HEK293T (cell line): ENCODE measurements at places on chromosomes 5 and 9.

DNA sequence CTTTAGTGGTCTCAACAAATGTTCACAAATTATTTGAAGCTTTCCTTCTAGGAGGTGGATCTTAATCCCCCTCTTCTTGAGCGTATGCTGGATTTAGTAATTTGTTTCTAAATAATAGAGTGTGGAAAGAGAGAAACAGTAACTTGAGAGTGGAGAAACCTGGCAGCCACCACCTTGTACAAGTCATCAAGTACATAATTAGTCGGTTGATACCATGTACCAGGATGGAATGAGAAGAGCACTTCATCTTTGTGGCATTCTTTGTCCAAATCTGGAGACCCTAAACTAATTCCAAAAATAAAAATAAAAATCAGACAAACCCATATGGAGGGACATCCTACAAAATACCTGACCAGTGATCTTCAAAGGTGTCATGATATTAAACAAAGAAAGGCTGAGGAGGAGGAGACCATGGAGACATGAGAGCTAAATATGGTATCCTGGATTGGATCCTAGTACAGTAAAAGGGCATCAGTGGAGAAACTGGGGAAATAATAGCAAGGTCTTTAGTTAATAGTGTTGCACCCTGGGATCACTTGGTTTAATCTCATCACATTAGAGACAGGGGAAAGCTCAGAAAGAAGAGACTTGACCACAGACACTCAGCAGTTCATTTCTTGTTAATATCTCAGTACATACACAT is 147.9 kb downstream of the ASTN2 start:
- no peak for DNase-seq

DNA sequence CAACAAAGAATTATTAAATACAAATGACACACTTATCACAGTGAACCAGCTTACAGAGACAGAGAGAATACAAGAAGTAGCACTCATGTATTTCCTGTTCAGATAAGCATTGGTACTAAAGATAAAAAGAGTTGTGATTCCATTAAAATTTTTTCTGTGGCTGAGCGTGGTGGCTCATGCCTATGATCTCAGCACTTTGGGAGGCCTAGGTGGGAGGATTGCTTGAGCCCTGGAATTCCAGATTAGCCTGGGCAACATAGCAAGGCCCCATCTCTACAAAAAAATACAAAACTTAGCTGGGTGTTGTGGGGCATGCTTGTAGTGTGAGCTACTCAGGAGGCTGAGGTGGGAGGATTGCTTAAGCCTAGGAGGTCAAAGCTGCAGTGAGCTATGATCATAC is 32.9 kb downstream of the FCHO2 start:
- DNase-seq: no peak

GRCh38 chr5:65255294-65255693 is 226.4 kb downstream of the ADAMTS6 start:
- DNase-seq: no peak

GRCh38 chr9:12640016-12640587 is 53.1 kb upstream of the TYRP1 start:
- DNase-seq: peak; percentile 8

DNA sequence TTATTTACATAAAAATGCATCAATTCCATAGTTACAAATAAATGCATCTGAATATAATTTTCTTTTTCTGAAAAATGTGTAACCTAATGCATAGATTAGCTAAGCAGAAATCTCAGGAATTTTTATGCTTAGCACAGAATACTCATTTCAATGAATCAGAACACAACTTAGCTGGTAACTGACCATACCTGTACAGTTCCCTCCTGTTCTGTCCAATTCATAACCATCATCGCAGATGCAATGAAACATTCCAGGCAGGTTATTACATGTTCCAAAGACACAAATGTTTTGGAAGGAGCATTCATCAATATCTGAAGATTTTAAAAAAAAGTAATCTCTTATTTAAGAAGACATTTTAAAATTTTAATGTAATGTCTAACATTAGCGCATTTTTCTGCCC is 219.4 kb downstream of the FBN2 start:
- no peak for DNase-seq

DNA sequence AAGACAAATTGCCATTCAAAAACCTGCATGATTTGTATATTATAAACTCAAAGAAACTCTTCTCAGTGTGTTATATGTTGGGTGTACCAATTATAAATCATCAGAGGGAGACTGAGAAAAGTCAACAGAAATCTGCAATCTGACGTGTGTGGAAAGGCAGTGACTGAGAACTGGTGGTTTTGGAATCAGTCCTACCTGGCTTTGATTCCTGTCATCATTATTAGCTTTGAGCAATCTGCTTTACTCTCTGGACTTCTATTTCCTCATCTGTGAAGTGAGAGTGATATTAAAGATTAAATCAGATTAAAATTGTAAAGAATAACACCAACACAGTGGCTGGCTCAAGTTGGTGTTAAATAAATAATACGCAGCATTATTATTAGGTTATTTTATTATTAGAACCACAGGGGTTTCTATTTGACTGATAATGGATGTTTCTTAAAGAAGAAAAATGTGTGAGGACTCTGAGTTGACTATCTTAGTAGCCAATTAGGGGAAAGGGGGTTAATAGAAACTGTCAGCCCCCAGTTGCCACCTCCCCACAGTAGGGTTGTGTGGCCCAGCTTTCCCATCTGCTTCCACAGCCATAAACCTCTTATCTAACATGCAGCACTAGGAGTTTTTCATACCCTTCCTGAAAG is 59.6 kb downstream of the SNCAIP start:
- DNase-seq: no peak

DNA sequence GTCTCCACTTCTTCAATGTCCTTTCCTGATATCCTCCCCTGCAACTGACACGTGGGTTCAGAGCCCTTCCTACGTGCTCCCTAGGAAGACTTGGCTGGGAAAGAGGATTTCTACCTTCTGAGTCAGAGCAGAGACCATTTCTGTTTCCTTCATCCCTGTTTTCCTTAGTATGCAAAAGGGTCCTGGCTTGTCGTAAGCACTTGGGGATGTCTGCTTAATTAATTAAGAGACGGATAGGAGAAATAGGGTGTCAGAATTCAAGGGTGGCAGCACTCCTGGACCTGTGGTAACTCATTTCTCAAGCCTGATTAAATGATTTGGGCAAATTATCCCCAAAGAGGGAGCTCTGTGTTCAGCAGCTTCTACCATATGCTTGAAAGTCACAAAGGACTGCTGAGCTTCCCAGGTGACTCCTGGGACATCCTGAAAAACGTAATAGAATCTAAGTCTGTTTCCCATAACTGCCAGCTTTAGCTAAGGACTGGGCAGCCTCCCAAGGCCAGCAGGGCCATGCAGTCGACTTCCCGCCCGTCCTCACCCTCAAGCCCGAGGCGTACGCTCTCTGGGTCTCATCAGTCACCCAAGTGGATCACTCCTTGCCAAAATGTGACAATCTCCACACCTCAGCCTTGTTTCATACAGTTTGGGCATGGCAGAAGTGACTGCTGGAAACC is 20.5 kb downstream of the ABCA1 start:
- no peak for DNase-seq

GRCh38 chr9:83327750-83328622 is 210.2 kb downstream of the FRMD3 start:
- DNase-seq: no peak

GRCh38 chr9:19102181-19102630 is 498 bp downstream of the HAUS6 start:
- peak; percentile 56 for DNase-seq

DNA sequence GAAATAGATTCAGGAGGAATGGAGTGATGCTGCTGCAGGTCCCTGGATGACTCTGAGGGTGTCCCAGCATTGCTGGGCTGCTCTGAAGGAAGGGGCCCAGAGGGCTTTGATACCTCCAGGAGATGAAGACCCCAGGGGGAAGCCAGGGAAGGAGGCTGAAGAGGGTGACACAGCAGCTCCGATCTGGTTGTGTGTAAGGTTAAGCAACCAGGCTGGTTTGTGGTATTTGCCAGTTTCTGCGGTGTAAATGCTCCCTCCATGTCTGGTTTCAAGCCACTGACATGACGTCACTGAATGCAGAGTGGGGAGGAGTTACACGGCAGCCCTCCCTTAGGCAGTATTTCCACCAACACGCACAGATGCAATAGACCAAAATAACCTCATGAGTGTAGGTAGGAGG is 40.0 kb upstream of the ORM1 start:
- DNase-seq: no peak

DNA sequence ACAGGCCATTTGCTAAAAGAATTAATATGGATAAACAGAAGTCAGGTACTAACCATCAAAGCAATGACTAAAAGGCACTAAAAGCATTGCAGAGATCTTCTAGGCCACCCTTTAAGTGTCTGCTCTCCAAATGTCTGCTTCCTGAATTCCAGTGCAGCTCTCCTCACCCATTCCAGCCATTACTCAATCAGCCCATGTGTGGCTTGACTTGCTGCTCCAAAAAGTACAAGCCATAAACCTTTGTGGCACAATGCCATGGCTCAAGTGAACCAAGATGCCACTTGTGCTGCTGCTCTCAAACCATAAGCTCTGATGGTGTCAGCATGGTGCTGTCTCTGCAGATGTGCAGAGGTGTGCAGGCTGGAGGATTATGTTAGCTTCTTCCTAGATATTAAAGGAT is 290.2 kb upstream of the POU5F2 start:
- DNase-seq: no peak

DNA sequence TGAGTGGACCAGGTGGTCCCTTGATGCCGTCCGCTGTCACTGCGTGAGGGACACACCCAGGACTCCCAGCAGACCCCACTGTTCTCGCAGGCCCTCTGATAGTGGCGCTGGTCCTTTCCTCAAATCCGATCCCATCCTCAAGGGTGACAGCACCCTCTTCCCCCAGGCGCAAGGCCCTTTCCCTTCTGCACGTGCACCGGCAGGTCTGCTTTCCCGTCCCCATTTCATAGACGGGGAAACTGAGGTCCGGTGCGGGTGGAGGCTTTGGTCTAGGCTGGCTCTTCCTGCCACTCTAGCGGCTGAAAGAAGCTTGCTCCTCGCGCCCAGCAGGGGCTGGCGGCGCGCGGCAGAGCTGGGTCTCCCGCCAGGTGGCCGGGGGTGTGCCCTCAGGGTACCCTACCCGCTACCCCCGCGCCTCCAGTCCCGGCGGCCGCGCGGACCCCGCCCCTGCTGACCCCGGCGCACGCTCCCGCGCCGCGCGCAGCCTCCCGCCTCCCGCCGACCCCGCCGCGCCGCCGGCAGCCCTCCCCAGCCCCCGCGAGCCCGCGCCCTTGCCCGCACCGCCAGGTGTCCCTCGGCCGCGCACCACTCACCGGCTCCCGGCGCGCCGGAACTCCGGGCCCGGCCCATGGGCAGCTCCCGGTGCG is 453 bp downstream of the RASGEF1C start:
- DNase-seq: peak; percentile 71

DNA sequence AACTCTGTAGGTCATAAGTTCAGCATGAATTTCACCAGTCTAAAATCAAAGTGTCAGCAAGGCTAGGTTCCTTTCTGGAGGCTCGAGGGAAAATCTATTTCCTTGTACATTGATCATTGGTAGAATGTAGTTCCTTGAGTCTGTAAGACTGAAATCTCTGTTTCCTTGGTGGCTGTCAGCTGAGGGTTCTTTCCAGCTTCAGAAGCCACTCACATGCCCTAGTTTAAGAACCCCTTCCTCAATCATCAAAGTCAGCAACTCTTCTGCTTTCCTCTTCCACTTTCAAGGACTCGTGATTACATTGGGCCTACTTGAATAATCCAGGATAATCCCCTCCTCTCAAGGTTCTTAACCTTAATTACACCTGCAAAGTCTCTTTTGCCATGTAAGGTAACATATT is 4.9 kb upstream of the SCAMP1 start:
- no peak for DNase-seq

DNA sequence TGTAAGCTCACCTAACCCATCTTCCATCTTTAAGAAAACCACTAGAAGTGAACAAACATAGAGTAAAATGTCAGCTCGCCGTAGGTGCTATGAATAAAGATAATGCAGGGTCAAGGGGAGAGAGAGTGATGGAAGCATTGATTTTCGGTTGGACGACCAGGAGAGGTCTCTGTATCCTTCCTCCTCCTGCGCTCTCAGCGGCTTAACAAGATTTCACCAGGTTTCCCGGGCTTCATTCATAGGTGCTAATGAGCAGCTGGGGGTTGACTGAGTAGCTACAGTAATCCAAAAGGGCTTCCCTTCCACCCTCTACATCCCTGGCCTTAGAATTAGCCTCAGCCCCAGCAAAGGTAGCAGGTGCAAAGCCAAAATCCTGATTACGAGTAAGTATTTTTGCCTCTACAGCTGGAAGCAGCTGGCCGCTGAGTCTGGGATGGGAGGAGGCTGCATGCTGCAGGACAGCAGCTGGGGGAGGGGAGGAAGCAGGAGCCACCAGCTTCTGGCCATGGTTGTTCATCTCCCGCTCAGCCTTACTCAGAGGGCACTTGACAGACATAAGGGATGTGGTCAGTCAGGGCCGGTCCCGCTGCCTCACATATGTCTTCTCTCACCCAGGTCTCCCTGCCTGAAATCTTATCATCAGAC is 112.0 kb upstream of the IL12B start:
- DNase-seq: no peak

- no peak for DNase-seq
Observed at GRCh38 chr9:36974731-36975130, 59.3 kb downstream of the PAX5 start.

GRCh38 chr5:167743695-167744464 is 547.6 kb upstream of the WWC1 start:
- DNase-seq: no peak

- DNase-seq: peak; percentile 15
Observed at GRCh38 chr9:132651259-132651658, 18.5 kb downstream of the DDX31 start.

DNA sequence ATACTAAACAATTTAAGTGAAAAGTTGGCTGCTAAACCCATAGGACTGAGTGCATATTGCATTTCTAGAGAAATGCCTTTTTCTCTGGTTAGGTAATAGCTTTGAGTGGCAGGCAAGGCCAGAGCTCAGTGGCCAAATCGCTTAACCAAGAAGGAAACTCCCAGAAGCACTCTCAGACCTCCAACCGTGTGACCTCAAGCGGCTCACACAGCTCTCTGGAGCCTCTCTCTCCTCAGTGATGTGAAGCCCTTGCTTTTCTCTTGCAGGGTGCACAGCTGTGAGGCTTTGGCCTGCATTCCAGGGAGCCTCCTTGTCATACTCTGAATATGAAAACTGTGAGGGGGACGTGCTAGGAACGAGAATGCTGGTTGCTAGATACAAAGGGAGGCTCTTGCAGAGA is 106.7 kb downstream of the INSYN2B start:
- no peak for DNase-seq

DNA sequence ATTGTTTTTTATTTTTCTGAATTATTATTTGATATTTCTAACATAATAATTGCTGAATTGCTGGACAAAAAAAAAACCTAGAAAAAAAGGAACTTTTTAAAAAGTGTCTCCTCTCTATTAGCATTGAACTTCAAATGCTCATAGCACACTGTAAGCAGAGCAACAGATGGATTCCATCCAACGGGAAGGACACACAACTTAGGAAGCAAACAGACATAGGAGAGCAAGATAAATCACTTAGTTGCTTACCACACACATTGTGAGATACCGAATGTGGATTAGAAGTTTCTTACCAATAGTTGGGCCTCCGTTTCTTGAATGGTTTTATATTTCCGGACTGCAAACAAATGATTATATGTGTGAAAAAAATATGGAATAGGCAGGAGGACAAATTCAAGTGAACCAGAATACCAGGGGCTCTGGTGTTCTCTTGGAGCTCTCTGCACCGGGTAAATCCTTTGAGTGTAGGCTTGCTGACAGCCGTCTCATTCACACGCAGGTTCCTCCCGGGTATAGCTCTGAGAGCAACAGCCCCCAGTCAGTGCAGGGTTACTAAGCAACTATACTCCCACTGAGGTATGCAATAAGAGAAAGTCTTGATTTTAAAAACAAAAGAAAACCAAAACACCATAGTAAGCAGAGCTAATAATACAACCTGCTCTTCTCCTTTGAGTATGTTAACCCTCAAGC is 217.6 kb downstream of the TMEM167A start:
- no peak for DNase-seq

GRCh38 chr5:67373518-67373917 is 176.9 kb upstream of the CD180 start:
- DNase-seq: no peak
